ENCODE measurements at places on chromosomes 1 and 21.

DNA sequence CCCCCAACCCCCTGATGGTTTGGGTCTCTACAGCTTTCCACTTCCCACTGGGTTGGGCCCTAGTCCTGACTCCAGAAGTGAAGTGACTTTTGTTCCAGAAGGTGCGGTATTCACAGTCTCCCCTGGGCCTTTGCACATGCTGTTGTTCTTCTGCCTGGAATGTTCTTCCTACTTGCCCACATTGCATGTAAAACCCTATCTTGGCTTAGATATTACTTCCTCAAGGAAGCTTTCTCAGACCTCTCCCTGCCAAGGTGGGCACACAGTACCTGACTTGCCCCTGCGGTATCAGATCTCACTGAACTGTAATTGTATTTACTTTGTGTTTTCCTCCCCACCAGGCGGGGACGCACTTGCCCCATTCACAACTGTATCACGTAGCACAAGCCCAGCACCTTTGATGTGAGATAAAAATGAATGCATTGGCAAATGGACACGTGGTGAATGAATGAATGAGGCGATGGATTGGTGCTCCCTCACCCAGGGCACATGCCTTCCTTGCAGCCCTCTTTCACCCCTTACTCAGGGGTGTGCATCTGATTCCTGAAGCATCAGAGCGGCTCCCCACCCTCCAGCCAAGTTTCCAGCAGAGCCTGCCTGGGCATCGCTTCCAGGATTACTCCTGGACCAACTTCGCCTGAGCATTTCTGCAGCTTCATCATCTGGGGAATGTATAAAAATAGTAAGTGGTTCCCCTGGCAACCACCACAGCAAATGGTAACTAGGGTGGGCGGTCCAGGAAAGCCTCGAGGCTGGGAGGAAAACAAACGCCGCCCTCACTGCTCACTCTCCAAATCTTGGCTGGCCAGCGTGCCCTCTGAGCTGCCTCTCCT, 19.8 kb downstream of the NENF start:
- H3K4me1 ChIP-seq: peaks cover 14% of the 10 kb centered on the region
- H3K27me3 ChIP-seq: peaks cover 10% of the 10 kb centered on the region
- DNase-seq: no peak
- H3K4me3 ChIP-seq: no peak overlapping the region

DNA sequence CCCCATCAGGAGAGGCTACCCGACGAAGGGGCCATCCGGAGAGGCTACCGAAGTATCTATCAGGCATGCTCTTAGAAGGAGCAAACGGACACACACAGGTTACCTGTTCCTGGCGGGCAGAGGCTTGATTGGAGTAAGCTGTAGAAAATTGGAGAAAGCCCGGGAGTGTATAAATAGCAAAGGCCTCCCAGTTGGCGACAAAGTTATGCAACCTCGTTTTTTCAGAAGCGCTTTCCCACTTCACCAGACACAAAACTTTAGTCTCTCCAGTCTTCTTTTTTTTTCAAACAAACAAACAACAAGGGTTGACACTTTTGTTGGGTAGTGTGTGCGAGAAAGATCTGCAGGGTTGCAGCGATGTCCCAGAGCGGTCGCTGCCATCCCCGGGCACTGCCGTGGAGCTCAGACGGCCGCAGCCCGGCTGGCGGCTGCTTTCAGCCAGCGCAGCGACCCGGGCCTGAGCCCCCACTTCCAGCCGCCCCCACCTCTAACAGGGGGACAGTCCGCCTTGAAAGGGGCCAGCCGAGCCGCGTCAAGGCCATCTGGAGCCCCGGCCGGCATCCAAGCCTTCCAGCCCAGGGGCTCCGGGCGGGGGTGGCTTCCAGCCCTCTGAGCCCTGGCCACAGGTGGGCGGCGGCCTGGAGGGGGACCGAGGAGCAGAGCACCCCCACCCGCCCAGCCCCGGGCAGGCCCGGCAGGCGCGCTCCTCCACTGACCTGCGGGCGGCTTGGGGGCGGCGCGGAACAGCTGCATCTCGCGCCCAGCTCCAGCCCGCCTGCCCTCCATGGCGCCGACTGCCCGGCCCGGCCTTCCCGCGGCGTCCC, 616 bp downstream of the MCOLN3 start:
- H3K27me3 ChIP-seq: peaks cover 76% of the 10 kb centered on the region
- H3K4me3 ChIP-seq: peak overlapping the region; percentile 66
- H3K27ac ChIP-seq: no peak overlapping the region
- no peaks in the 10 kb centered on the region for H3K36me3 ChIP-seq

- no peak overlapping the region for H3K4me3 ChIP-seq
- DNase-seq: no peak
- H3K27me3 ChIP-seq: peaks cover 78% of the 10 kb centered on the region
- peaks cover 13% of the 10 kb centered on the region for H3K4me1 ChIP-seq
Observed at GRCh38 chr1:50966991-50967390, 3.1 kb upstream of the CDKN2C start.

GRCh38 chr1:3717715-3718601, 34.3 kb upstream of the CCDC27 start:
- DNase-seq: peak; percentile 91
- H3K4me1 ChIP-seq: no peaks in the 10 kb centered on the region
- no peak overlapping the region for H3K27ac ChIP-seq

- H3K4me1 ChIP-seq: peaks cover 21% of the 10 kb centered on the region
- no peak for DNase-seq
- H3K27me3 ChIP-seq: peaks cover 7% of the 10 kb centered on the region
Observed at GRCh38 chr1:30418939-30419720, 304.3 kb downstream of the MATN1 start.

DNA sequence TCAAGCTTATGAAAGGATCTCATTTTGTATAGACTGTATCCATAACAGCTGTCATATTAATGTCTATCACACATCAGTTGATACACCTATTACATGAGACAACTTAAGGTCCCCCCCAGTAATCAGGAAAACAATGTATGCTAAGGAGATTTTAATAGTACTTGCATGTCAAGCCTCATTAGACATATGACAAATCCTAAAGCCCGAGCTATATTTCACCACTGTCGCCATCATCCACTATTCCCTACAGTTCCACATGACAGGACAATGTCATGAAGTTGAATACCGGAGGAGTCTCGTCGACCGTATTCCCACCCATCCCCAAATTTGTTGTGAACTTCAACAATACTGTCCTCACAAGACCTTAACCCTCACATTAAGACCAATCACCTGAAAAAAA, 3.4 kb downstream of the HMGN1 start:
- H3K27me3 ChIP-seq: no peaks in the 10 kb centered on the region
- peaks cover 71% of the 10 kb centered on the region for H3K36me3 ChIP-seq
- H3K4me3 ChIP-seq: peak overlapping the region; percentile 97
- peaks cover 45% of the 10 kb centered on the region for H3K4me1 ChIP-seq
- DNase-seq: no peak

DNA sequence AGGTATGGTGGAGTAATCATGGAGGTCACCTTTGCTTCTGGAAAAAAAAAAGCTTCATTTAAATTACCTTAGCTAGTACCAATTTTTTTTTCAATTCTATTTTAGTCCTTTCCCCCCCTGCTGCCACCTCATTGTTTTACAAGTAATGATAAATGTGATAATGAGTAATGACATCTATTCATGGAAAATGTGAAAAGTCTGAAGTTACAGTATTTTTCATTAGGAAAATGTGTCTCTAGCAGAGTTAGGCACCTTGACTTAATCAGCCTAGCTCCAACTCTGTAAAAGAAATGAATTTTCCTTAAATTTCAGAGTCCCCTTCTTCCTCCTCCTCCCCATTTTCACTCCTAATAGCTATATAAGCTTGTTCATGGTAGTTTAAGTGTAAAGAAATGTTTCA, 204.9 kb upstream of the USP25 start:
- no peak overlapping the region for H3K27ac ChIP-seq
- H3K4me3 ChIP-seq: no peak overlapping the region
- no peaks in the 10 kb centered on the region for H3K36me3 ChIP-seq
- H3K27me3 ChIP-seq: no peaks in the 10 kb centered on the region

DNA sequence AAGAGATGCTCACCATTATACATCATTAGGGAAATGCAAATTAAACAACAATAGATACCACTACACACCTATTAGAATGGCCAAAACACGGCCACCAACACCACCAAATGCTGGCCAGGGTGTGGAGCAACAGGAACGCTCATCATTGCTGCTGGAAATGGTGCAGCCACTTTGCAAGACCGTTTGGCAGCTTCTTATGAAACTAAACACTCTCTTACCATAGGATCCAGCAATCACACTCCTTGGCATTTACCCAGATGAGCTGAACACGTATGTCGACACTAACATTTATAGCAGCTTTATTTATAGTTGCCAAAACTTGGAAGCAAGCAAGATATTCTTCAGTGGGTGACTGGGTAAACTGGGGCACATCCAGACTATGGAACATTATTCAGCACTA, 28.9 kb upstream of the ADARB1 start:
- H3K4me3 ChIP-seq: no peak overlapping the region
- H3K36me3 ChIP-seq: no peaks in the 10 kb centered on the region
- no peak for DNase-seq
- H3K27me3 ChIP-seq: peaks cover 35% of the 10 kb centered on the region

DNA sequence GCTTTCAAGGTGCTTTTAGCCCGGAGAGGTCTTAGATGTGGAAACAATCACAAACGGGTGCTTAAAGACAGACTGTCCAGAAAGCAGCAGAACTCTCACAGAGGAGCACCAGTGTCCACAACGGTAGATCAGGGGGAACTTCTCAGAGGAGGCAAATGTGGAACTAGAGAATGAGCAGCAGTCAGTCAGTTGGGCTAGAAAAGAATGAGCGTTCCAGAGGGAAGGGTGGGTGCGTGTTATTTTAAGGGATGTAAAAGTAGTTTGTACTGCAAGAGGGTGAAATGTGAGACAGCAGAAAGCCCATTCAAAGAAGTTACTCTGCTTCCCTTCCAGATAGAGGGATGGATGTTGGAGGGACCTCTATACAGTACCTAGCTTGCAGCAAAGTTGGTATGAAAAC, 30.9 kb downstream of the RGS5 start:
- H3K4me3 ChIP-seq: no peak overlapping the region
- no peak for DNase-seq
- no peaks in the 10 kb centered on the region for H3K36me3 ChIP-seq
- H3K4me1 ChIP-seq: peaks cover 35% of the 10 kb centered on the region
- peak overlapping the region; percentile 2 for H3K27ac ChIP-seq
- no peaks in the 10 kb centered on the region for H3K27me3 ChIP-seq

DNA sequence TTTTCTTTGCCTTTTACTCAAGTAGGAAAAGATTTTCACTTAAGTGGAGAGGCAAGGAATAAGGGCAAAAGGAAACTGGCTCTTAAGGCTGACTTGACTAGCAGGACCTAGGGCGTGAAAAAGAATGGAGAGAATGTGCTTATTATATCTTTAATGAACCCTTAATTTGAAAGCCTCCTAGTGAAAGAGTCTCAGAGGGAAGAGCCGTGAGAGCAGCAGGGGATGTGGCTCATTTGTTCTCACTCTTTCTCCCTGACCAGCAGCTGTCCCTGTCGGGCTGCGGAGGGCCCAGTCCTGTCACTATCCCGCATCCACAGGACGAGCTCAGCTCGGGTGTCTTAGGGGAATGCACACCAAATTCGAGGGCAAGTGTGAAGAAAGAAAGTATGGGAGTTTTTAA, 180.1 kb downstream of the EDEM3 start:
- H3K27me3 ChIP-seq: peaks cover 3% of the 10 kb centered on the region
- H3K4me1 ChIP-seq: peaks cover 25% of the 10 kb centered on the region
- DNase-seq: peak; percentile 9
- H3K27ac ChIP-seq: no peak overlapping the region
- no peaks in the 10 kb centered on the region for H3K36me3 ChIP-seq
- H3K4me3 ChIP-seq: no peak overlapping the region

DNA sequence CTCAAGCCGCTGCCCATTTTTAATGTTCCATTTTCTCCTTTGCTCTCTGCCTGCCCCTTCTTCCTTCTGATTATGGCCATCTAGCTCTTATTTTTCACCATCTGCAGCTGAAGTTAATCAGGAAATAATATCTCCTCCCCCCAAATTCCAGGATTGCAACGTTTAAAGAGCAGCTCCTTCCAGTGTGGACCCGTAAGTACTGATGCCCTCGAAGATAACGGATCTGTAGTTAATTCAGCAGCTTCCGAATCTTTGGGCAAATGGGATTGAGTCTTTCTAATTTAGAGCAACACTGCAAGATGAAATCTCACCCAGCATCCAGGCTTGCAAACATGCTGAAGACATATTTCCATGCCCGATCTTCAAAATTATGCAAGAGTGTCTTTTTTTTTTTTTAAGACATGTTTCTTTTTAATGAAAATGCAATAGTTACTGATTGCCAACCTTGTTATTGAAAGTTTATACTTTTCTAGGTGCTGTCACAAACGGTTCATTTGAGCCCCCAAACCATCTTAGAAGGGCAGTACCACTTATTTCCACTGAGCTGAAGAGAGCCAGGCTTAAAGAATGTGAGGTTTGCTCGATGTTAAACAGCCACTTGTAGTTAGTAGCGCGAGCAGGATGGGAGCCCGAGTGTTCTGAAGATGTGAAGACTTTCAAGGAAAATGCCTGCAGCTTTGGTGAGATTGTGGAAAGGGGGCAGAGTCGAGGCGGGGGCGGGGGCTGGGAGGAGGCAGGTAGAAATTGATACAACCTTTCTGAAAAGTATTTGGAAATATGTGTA, 10.9 kb upstream of the RCAN3 start:
- no peak overlapping the region for H3K4me3 ChIP-seq
- peaks cover 34% of the 10 kb centered on the region for H3K27me3 ChIP-seq
- DNase-seq: no peak
- H3K36me3 ChIP-seq: no peaks in the 10 kb centered on the region
- H3K27ac ChIP-seq: no peak overlapping the region
- peaks cover 3% of the 10 kb centered on the region for H3K4me1 ChIP-seq

DNA sequence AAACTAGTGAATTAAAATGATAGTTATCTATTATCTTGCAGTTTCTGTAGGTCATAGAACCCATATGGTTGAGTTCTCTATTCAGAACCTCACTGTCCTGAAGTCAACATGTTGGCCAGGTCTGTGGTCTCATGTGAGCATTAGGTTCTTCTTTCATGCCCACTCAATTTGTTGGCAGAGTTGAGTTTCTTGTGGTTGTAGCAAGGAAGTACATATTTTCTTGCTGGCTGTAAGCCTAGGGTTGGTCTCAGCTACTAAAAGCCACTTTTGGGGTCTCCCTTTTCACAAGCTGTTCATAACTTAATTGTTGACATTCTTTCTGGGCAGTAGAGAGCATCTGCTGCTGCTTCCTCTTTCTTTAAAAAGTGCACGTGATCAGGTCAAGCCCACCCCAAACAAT, 1165.1 kb upstream of the NCAM2 start:
- no peaks in the 10 kb centered on the region for H3K27me3 ChIP-seq
- no peaks in the 10 kb centered on the region for H3K36me3 ChIP-seq

DNA sequence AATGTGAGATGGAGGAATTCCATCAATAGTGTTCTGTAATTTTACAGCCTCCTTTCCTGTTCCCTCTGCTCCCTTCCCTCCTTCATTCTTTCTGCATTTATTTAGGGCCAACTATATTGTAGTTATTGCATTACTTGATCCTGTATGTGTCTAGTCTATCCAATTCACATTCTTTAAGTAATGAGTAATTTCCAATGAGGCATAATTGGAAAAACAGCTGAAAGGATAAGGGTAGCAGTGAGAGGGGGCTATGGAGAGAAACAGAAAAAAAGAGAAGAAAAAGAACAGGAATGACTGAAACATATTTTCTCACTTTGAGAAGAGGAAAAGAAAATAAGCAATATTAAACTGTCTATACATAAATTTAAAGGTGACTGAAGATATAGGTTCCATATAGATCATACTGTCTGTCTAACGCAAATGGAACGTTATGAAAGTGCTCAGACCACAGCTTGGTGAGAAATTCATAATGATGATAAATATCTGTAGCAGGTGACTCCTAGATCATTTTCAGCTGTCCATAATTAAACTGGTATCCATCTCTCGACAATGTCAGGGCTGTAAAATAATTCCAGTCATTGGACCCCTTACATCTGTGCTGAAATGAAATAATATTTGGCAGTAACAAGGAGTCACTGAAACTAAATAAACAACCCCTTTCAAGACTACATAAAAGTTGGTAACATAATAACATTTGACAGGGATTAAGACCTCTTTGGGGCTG, 61.8 kb downstream of the SPAG17 start:
- H3K27me3 ChIP-seq: peaks cover 3% of the 10 kb centered on the region
- H3K27ac ChIP-seq: peak overlapping the region; percentile 7
- H3K4me1 ChIP-seq: peaks cover 9% of the 10 kb centered on the region
- no peak for DNase-seq
- H3K36me3 ChIP-seq: no peaks in the 10 kb centered on the region
